ENCODE measurements at places on chromosomes 2 and 18. TPM values are rescaled to one million over a fixed set of nuclear protein-coding genes. Genes with fewer than 3 reads are reported as not detected.

Gene DARS1
- 210 TPM for total RNA-seq

Gene CCDC74B
- total RNA-seq = 3.5 TPM

Gene REG1B
- total RNA-seq = not detected

Gene DSC3
- 0.04 TPM for total RNA-seq

Gene TIGD1
- 8.7 TPM for total RNA-seq

Measured in activated CD8-positive, alpha-beta T cell treated with anti-CD3 and anti-CD28 coated beads for 36 hours (primary cell).